ENCODE measurements at places on chromosomes 5 and 9. TPM values are rescaled to one million over a fixed set of nuclear protein-coding genes. Genes with fewer than 3 reads are reported as not detected.
A peak's percentile ranks its signal among the peaks of the same experiment; 100 is the strongest.

GRCh38 chr5:93296338-93296737 is 284.7 kb downstream of the NR2F1-AS1 start:
- H3K27ac ChIP-seq = no peak overlapping the region
- H3K36me3 ChIP-seq = no peaks in the 10 kb centered on the region
- DNase-seq = no peak
- no peaks in the 10 kb centered on the region for H3K27me3 ChIP-seq
- H3K4me3 ChIP-seq = no peak overlapping the region

GRCh38 chr9:129757045-129757444 is 4.2 kb upstream of the PTGES start:
- DNase-seq = no peak
- no peaks in the 10 kb centered on the region for H3K36me3 ChIP-seq

DNA sequence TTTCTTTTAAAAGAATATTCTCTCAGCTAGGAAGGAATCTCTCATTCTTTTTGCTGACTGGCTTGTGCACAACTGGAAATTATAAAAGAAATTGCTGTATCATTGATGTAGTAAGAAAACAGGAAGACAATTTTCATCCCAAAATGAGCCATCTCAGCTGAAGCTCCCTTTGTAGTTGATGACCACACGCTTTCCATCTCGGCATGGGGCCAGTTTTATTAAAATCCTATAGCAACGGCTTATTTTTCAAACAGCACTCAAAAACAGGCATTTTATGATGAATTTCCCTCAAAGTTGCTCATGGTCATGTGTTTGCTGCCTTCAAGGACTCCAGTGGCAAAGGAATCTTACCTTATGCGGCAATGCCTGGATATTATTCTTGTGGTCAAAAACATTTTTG is 62.4 kb upstream of the GLIS3 start:
- no peak overlapping the region for H3K27ac ChIP-seq
- no peak overlapping the region for H3K4me3 ChIP-seq
- no peaks in the 10 kb centered on the region for H3K4me1 ChIP-seq
- no peaks in the 10 kb centered on the region for H3K36me3 ChIP-seq
- no peaks in the 10 kb centered on the region for H3K27me3 ChIP-seq

DNA sequence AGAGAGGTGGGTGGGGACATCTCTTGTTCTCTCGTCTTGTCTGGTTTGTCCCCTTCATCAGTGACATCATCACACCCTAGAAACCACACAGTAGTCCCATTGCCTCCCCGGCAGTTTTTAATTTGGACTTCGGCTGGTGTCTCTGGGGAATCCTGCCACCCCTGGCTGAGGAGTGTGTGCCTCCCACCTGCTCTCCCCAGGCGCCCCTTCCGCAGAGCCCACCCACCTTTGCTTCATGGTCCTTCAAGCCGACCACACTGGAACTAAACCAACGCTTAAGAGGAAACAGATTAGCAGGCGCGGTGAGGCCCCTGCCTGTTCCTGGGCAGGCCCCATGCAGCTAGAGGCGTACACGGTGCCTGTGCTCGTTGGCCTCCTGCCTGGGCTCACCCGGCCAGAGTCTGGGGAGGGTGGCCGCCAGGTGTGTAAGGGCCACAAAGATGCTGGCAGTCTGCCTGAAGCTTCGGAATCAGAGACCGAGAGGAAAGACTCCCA is 107.6 kb upstream of the SPRY4 start:
- H3K27ac ChIP-seq = peak overlapping the region; percentile 29
- no peaks in the 10 kb centered on the region for H3K27me3 ChIP-seq
- no peaks in the 10 kb centered on the region for H3K4me1 ChIP-seq

GRCh38 chr5:122760236-122760635 is 14.6 kb upstream of the SNX2 start:
- no peak overlapping the region for H3K4me3 ChIP-seq
- DNase-seq = no peak
- H3K27ac ChIP-seq = no peak overlapping the region

- no peak overlapping the region for H3K27ac ChIP-seq
- no peaks in the 10 kb centered on the region for H3K36me3 ChIP-seq
- H3K27me3 ChIP-seq = peaks cover 7% of the 10 kb centered on the region
- H3K4me1 ChIP-seq = no peaks in the 10 kb centered on the region
- H3K4me3 ChIP-seq = no peak overlapping the region
- DNase-seq = no peak
These were observed 9.4 kb upstream of the GLT6D1 start for GRCh38 chr9:135648494-135649410.

Gene PCDHB6
- total RNA-seq = 0.19 TPM

Data from esophagus squamous epithelium (tissue), 5 donors.